ENCODE measurements at places on chromosomes 5 and 9.

- DNase-seq = no peak
These were observed 397.8 kb downstream of the EFNA5 start for GRCh38 chr5:107272954-107273353.

GRCh38 chr9:7656636-7657035 lies 142.9 kb downstream of the DMAC1 start:
- DNase-seq = no peak

DNA sequence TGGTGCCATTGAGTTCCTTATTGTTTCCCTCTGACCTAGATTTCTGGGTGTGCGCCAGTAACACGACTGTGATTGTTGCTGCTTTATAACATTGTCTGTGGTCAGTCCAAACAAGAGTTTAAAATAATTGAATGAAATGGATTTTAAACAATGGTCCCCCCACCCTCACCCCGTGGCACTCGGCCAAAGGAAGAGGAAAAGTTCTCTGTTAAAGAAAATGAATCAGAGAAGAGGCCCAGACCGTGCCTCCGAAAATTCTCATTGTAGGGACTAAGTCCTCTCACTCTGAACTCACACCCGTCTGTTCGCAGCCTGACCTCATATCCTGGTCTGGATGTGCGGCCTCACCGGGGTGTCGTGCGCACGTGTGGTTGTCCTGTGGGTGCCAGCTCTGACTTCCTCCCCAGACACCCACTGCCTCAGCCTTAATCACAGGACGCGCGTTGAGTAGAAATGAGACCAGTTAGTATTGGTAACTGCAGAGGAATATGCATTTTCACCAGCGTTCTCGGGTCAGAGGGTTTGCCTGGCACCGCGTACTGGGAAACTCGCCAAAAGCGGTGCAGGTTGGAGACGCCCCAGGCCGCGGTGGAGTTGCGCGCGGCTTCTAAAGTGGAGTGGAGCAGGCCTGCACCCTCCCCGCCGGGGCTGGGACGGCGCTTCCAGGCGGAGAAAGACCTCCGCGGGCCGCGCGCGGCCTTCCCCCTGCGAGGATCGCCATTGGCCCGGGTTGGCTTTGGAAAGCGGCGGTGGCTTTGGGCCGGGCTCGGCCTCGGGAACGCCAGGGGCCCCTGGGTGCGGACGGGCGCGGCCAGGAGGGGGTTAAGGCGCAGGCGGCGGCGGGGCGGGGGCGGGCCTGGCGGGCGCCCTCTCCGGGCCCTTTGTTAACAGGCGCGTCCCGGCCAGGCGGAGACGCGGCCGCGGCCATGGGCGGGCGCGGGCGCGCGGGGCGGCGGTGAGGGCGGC lies at the start of gene ABL1:
Gene ABL1, plus strand, starts transcription at position 884 of the 966 bp plus-strand sequence. CDS start 193 bp downstream, outside the sequence.
- DNase-seq = peak; percentile 39

GRCh38 chr5:157772127-157772526 lies 28.6 kb downstream of the LSM11 start:
- no peak for DNase-seq

DNA sequence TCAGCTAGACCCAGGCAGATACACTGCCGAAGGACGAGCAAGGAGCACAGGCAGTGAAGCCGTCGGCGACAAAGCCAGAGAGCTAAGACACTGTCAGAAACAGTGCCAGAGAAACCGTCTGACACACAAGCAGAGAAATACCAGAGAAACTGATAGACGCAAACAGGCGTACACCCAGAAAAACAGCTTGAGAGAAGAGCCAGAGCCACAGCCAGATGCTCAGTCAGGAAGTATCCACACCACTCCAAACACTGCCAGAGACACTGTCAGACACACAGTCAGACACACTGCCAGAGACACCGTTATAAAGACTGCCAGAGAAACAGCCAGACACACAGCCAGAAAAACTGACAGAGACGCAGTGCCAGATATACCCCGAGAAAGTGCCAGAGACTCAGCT lies 19.1 kb downstream of the CNTFR start:
- no peak for DNase-seq

DNA sequence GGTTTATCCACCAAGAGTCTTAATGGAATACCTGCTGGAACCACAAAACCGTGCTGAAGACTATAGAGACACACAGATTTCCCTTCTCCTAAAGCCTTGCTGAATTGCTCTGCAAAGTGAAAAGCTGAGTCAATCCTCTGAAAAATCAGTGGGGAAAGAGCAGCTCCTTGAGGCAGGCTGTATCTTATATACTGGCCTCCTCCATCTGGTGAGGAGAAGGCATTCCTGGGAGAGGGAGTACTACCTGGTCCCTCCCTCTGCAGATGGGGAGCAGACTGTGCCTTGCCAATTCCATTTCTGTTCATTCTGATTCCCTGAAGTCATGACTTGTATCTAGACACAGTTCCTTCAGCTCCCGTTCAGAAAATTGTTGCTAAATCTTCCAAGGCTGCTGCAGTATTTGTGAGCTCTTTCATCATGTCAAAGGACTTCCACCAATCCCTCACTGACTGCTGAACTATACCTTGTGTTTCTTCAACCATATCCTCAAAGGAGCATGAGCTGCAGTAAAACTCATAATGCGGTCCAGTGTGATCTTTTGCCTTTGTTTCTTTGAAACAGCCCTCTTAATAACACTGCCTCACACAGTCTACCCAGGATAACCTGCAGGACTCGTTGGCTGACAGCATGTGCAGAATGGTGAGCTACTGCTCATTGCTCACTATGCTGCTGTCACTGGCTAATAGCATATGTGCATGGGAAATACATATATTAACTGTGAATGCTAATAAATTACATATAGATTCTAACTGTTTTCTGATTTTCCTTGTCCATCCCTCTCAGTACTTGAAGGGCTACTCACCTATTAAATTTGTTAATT lies 84.5 kb downstream of the FOXD1 start:
- no peak for DNase-seq

DNA sequence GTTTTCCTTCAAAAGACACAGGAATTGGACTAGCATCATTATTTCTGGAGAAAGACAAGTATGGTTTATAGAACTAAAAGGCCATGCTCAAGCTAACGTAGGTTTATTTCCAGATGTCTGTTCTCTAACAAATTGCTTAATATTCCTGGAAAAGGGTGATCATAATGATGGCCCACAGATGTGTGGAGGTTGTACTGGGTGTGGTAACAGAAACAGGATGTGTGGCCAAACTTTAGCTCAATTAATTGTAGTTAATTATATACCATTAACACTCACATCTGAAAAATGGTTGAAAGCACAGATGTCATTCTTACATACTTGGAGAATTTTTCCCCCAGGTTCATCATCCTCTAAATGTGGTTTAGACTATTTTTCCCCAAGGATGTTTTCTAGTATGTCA lies 292.7 kb upstream of the RASA1 start:
- no peak for DNase-seq

GRCh38 chr5:93578813-93579691 lies 2.0 kb downstream of the NR2F1-AS1 start:
- no peak for DNase-seq

DNA sequence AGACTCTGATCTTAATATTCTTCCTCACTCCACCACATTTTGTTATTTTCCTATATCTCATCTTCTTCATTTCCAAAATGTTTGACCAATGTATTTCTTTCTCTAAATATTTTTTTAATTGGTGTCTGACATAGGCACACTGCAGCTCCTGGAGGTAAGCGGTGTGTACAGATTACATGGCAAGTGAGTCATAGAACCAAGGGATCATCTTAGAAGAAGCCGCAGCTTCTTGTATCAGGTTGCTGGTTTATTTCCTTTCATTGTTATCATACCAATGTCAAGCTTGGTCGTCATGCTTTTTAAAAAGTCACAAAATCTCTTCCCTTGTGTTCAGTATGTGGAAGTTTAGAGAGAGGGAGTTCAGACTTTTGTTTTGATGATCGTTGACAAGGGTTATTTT lies 526.1 kb upstream of the CDH18 start:
- DNase-seq = no peak

GRCh38 chr9:135083831-135084230 lies 3.6 kb upstream of the OLFM1 start:
- no peak for DNase-seq

- DNase-seq = no peak
These were observed 94.0 kb downstream of the MLLT3 start for GRCh38 chr9:20528253-20528652.

DNA sequence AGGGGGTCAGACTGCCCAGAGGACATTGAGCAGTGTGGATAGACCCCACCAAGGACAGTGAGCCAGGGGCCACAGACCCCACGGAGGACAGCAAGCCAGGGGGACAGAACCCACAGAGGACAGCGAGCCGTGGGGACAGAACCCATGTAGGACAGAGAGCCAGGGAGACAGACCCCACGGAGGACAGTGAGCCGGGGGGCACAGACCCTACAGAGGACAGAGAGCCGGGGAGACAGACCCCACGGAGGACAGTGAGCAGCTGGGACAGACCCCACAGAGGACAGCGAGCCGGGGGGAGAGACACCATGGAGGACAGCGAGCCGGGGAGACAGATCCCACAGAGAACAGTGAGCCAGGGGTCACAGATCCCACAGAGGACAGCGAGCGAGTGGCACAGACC lies 3.4 kb upstream of the ZDHHC11 start:
- DNase-seq = no peak

DNA sequence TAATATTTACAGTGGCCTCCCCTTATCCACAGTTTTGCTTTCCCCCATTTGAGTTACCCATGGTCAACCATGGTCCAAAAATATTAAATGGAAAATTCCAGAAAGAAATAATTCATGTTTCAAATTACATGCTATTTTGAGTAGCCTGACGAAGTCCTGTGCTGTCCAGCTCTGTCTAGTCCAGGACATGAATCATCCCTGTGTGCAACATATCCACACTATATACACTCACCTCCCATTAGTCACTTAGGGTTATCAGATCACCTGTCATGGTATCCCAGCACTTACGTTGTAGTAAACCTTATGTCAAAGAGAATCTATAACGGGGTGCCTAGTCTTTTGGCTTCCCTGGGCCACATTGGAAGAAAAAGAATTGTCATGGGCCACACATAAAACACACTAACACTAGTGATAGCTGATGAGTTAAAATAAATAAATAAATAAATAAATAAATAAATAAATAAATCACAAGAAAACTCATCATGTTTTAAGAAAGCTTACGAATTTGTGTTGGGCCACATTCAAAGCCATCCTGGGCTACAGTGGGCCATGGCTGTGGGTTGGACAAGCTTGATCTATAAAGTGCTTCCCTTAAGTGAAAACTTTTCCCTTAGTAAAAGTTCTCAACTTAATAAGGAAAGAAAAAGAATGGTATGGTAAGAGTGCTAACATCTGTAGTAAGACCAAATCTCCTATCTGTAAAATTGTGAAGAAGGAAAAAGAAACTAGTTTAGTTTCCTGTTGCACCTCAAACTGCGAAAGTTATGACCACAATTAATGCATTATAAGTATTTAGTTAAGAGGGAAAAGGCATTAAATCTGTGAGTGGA lies 15.9 kb upstream of the OMD start:
- no peak for DNase-seq

- DNase-seq = peak; percentile 1
These were observed 100.4 kb downstream of the TTLL11 start for GRCh38 chr9:121992571-121993212.

GRCh38 chr5:133662578-133662977 lies 50.2 kb upstream of the FSTL4 start:
- DNase-seq = no peak

- no peak for DNase-seq
These were observed 13.3 kb upstream of the STING1 start for GRCh38 chr5:139495638-139496435.

- DNase-seq = no peak
These were observed 798.5 kb upstream of the ARRDC3 start for GRCh38 chr5:92181656-92182055.

- DNase-seq = no peak
These were observed 480.8 kb upstream of the TNC start for GRCh38 chr9:115598751-115599150.

DNA sequence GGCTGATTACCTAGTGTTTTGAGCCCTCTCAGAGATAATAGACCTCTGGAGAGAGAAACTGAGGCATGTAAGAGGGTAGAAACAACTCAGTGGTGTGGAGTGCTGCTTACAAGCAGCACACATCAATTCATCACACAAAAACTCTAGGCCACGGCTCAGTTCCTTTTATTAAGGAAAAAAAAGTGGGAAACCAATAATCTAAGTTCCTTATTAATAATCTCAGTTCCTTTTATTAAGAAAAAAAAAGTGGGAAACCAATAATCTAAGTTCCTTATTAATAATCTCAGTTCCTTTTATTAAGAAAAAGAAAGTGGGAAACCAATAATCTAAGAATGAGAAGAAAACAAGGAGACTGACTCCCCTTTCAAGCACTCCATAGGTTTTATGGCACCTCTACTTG lies 28.0 kb downstream of the TXNDC8 start:
- no peak for DNase-seq

DNA sequence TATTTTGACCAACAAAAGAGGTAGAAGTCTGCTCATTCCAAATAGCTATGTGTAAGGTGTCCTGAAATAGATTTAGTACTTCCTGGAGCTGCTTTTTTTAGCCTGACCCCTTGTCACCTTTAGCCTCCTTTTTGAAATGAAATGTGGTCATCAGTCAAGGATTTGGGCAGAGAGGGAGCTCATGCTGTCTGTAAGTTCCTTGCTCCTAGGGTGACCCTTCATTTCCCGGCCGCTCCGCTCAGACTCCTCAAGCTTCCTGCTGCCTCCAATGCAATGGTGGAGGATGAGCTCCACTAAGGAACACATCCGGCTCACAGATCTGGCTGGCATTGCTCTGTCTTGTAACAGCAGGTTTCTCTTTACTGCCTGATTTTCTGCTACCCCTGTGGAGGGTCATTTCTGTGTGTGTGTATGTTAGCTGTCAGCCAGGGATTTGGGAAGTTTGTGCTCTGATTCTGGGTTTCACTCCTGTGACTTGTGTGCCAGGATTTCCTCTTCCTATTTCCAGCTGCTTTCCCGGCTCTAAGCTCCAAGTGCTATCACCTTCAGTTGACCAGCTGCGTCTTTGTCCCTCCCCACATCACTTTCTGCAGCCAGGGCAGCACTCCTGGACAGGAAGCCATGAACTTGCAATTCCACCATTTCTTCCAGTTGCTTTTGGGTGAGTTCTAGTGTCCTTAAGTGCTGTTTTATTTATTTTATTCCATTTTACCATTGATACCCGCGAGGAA lies 265.9 kb downstream of the ICE1 start:
- DNase-seq = no peak

DNA sequence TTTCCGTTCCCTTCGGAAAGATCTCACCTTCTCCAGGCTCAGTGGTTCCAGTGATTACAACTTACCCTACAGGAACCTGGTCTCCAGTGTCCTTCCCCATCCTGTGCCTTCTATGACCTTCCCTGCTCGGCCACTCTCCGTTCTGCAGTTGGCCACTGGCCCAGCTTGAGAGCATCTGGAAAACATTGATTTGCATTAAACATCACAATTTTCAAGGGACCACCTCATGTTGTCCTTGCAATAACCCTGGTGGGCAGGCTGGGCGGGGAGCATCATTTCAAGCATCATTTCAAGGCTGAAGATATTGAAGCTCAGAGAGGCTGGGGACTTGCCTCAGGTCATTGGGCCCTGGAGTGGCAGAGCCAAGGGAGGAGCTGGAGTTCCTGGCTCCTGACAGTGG lies 177.4 kb downstream of the SEC61B start:
- no peak for DNase-seq

- no peak for DNase-seq
These were observed 84.1 kb downstream of the KIAA1958 start for GRCh38 chr9:112570671-112571167.

Measured in stimulated activated CD8-positive, alpha-beta memory T cell treated with anti-CD3 and anti-CD28 coated beads, Interleukin-7, amount 100 ng/mL, for 24 hours (primary cell).